ENCODE measurements at places on chromosomes 7 and 10.

- peak; percentile 64 for DNase-seq
Measured at GRCh38 chr10:22433875-22434274, 88.6 kb downstream of the SPAG6 start.

DNA sequence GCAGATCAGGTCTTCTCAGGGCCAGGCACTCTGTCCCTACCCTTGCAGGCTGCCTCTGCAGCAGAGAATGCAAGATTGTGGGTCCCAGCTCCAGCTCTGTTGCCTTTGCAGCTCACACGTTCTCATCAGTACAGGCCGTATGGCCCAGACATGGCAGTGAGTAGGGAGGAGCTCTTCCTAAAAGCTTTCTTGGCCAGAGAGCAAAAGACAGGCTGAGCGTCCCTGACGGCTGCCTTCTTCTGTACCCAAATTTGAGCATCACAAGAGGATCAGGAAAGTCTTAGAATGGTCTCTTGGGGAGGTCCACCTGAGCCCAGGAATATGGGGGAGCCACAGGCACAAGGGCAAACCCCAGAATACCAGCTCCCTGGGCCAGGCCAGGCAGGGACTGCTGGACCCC, 266.3 kb upstream of the ZMIZ1 start:
- DNase-seq: no peak

- DNase-seq: no peak
Measured at GRCh38 chr7:154532771-154533170, 470.2 kb downstream of the PAXIP1 start.

GRCh38 chr10:64101606-64102263, 580.5 kb downstream of the REEP3 start:
- no peak for DNase-seq

DNA sequence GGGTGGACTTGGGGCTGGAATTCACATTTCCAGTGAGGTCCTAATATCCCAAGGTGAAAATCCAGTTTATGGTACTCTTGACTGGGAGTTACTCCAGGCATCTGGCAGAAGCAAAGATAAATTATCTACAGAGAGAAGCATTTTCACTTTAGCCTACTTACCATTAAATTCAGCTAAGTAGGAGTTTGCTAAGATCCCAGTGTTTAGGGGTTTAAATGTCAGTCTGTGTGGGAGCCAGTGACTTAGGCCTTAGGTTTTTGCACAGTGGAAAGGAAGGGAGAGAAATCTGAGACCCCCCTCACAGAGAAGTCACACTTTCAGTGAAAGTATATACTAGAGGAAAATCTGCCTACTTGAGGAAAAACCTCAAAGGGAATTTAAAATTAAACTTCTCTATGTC, 134.2 kb downstream of the IQUB start:
- DNase-seq: no peak

DNA sequence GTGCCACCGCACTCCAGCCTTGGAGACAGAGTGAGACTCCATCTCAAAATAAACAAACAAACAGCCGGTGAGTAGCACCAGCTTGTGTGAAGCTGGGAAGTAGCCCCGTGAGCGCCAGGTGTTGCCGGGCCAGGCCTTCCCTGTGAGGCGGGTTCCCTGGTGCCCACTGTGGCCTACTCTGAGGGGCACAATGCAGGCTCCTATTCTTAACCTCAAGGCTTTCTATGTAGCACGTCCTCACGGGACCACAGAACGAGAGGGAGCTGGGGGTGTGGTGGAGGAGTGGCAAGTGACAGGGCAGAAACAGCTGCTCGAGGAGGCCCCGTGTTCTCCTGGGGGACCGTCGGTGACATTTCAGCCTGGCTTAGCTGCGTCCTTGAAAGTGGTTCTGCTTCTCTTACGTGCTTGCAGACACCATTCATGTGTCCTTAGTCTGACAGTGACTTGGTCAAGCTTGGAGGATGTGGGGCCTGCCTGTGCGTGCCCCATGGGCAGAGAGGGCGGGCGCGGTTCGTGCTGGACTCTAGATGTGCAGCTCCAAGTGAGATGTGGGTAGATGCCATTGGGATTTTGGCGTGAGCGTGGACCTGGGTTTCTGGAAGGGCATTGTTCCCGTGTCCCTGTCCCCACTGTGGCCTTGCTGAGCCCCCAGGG, 116.6 kb downstream of the NKX6-2 start:
- DNase-seq: peak; percentile 24

Measured in myocyte (in vitro differentiated cells).